ENCODE measurements at places on chromosomes 16 and 17.

DNA sequence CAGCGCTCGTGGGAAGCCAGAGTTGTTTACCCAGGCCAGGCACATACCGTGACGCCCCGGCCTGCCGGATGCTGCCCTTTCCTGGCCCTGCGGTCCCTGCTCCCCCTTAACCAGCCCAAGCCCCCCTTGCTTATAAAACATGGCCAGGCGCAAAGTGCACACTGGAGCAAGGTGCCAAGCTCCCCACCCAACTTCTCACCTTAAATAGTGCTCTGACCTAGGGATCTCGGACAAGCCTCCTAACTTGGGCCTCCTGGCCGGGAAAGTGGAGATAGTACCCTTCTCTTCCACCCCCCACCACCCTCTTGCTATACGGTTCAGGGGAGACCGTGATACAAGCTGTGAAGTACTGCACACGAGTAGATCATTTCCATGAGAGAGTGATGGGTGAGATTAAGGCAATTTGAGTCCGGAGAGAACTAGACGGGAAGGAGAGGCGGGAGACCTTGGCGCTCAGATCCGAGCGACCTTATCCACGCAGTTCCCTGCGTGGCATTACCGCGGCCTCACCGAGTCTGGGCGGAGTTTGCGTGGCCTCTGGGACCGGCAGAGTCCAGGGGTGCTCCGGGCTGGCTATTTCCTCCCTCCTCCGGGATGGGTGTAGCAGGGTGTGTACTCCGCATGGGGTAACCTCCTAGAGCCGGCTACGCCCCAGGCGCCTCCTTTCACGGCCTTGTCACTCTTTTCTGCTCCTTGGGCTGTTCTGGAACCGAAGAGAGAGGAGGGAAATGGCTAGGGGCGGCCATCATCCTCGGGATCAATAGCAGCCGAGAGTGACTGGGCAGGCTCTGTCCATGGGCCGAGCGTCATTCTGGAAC, 4.4 kb upstream of the LHX1 start:
- DNase-seq: no peak

DNA sequence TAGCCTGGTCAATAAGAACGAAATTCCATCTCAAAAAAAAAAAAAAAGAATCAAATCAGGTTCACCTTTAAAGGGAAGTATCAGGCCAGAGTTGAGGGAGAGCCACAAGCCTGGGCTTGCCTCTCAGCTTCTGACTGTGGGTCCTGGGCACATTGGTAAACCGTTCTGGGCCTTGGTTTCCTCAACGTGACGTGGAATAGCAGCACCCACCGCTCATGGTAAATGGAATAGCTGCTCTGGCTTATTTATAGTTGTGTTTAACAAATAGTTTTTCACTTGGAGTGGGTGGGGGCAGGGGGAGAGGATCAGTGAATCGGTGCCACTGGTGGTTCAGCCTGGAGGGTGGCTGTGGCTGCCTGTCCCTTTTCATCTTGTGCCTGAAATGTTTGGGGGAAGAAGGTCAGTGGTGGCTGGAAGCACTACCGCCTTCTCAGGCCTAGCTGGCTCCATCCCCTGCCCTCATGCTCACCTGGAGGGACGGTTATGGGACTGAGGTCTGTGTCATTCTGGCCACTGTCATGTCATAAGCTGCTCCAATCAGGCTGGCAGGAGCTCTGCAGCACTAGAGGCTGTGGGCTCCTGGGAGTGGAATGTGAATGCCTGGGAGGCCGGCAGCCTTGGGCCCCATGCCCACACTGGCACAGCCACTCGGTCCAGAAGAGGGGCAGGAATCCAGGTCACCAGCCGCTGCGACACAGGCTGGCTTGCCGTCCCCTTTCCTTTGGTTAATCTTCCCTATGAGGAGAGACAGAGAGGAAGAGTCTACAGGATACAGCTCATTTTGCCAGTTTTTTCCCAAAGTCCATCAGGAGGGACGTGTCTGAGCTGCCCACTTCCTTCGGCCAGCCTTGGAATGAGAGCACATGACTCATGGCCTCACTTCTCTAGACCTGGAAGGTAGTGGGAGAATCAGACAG, 27.0 kb downstream of the CCR7 start:
- DNase-seq: no peak

- no peak for DNase-seq
Observed at GRCh38 chr17:42675348-42675964, 1.3 kb downstream of the PLEKHH3 start.

DNA sequence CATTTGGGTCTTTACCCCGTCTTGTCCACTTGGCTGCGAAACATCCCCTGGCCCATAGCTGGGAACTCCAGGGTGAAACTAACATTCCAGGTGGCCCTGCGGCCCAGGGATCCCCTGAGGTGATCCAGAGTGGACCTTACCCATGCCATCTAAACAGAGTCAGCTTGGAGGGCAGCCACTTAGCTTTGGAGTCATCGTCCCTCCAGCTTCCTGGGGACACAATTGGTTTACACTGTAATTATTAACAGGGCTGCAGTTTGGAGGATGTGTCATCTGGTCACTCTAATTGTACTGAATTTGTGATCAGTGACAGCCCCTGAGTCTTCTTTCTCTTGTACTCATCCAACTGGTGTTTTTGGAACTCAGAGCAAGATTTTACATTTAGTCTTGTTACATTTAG, 149.9 kb downstream of the ENGASE start:
- DNase-seq: no peak

DNA sequence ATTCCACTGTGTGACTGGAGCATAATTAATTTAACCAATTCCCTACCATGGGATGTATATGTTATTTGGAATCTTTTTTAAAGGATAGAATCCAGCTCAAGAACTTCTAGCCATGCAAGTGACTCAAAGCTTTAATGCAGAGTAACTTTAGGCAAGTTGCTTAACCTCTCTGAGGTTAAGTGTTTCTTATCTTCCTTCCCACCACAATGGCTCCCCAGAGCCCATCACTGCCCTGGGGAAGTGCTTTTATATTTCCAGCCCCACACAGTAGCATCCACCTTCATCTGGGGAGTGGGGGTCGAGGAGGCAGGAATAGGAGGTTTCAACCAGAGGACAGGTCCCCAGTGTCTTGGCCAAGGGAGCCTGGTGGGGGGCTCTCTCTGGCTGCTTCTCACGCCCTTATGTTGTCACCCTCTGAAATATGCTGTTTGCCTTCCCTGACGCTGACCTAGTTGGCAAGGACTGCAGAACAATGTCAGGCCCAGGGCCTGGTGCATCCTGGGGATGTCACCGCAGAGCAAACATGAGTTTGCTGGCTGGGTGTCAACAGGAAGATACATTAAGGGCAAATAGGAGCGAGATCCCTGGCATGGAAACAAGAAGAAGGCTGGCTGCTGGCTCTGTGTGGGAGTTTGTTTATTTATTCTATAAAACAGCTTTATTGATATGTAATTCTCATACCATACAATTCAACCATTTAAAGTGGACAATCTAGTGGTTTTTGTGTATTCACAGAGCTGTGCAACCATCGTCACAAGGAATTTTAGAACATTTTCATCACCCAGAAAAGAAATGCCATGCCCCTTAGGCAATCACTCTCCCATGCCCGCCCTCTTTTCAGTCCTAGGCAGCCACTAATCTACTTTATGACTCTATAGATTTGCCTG, 46.6 kb upstream of the WSB1 start:
- DNase-seq: no peak

GRCh38 chr17:66177048-66177447, 14.9 kb downstream of the CEP112 start:
- DNase-seq: no peak

DNA sequence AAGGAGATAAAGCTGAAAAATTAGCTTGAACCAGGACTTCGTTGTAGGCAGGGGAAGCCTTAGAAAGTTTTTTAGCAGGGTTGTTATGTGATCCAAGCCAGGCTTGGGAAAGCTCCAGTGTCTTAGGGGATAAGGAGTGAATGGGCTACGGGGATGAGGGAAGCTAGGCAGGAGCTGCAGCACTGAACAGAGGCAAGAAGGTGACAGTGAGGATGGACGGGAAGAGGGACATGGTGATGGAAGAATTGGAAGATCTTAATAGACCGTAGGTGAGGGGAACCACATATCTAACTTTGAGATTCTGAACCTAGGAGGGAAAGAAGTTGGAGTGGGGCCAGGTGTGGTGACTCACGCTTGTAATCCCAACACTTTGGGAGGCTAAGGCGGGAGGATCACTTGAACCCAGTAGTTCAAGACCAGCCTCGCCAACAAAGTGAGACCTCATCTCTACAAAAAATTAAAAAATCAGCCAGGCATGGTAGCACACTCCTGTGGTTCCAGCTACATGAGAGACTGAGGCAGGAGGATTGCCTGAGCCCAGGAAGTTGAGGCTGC, 3.2 kb downstream of the RHBDL3 start:
- no peak for DNase-seq

DNA sequence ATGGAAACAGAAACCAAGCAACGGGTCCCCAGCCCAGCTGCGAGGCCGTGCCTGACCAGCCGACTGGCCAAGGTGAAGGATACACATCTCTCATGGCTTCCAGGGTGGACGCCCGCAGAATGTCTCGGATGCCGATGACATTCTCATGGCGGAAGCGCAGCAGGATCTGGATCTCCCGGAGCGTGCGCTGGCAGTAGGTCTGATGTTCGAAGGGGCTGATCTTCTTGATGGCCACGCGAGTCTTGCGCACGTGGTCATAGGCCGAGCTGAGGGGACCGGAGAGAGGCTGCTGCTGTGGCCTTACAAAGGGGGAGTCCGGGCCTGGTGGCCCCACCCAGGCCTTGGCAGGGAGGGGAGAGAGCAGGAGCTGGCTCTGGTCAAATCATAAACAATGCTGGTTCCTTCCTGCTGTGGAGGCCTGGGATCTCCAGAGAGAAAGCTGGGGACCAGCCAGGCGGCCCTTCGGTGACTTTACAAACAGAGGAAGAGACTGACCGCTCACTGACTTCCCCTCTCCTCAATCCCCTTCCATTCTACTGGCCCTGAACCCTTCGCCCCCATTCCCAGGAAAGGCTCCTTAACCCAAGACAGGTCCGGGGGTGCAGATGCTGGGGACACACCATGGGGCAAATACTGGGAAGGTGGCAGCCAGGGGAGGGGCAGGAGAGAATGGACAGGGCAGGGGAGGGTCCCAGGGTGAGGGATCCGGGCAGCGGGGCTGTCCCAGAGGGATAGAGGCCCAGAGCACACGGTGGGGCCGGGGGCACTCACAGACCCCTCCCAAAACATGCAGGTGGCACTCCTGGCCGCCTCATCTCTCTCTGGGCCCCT, 1.1 kb downstream of the MAPK3 start:
- DNase-seq: no peak

GRCh38 chr17:11747441-11747840, 149.2 kb downstream of the DNAH9 start:
- DNase-seq: no peak
